ENCODE measurements at places on chromosomes 12 and 14. TPM values are rescaled to one million over a fixed set of nuclear protein-coding genes. Genes with fewer than 3 reads are reported as not detected.

IL31 gene
- 54.3 TPM for total RNA-seq

DHRS1 gene
- total RNA-seq, result 9.7 TPM

HCAR1 gene
- 2.8 TPM for total RNA-seq

DDX11 gene
- total RNA-seq, result 152 TPM

FERMT2 gene
- 0.99 TPM for total RNA-seq

NANOG gene
- total RNA-seq, result not detected

KRR1 gene
- total RNA-seq, result 119 TPM

DNA sequence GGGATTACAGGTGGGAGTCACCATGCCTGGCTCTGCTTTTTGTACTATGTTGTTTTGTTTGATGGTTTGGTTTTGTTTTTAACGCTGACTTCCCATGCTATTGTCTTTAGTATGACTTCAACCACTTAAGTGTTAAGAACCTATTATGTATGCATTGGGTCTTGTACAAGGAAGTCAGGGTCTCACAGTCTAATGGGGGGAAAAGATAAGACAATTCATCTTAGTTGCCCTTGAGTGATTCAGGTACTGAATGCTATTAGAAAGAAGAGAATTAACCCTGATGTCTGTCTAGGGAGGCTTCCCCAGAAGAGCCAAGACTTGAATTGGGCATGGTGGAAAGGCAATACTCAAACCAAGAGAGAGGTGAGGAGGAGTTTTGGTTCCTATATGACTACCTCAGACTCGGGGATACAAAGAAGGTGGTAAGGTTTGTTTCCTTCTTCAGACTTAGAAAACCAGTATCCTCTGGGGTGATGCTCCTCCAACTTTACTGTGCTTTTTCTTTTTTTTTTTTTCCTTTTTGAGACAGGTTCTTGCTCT is 64.6 kb downstream of the SUSD6 start:
- peak overlapping the region; percentile 97 for H3K27ac ChIP-seq
- H3K27me3 ChIP-seq, result no peaks in the 10 kb centered on the region
- DNase-seq, result no peak

GRCh38 chr12:44835641-44836379 is 40.3 kb downstream of the NELL2 start:
- H3K27ac ChIP-seq, result peak overlapping the region; percentile 72
- DNase-seq, result no peak
- H3K36me3 ChIP-seq, result no peaks in the 10 kb centered on the region
- H3K27me3 ChIP-seq, result no peaks in the 10 kb centered on the region
- no peak overlapping the region for H3K4me3 ChIP-seq
- peaks cover 52% of the 10 kb centered on the region for H3K4me1 ChIP-seq

DNA sequence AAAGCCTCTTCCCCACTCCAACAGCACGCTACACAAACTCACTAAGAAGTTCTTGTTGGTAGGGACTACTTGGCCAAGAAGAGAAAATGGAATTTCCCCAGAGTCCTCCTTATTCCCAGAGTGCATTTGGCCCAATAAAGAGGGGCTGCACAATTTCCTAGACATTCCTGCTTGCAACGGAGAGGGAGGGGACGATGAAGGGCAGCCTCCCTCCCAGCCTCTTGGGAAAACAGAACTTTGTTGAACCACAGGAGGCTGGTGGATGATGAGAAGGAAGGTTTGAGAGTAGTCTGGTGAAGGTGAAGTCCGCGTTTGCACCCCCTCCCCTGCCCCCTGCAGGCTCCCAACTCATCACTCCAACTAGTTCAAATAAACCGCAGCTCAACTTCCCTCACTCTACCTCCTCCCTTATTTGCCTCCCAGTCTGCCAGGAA is 19.1 kb upstream of the TBX3 start:
- DNase-seq, result no peak
- H3K27ac ChIP-seq, result no peak overlapping the region
- peaks cover 46% of the 10 kb centered on the region for H3K27me3 ChIP-seq
- H3K36me3 ChIP-seq, result no peaks in the 10 kb centered on the region

GRCh38 chr12:71027856-71028255 is 107.3 kb upstream of the PTPRR start:
- no peaks in the 10 kb centered on the region for H3K27me3 ChIP-seq
- no peak for DNase-seq
- H3K4me1 ChIP-seq, result no peaks in the 10 kb centered on the region

DNA sequence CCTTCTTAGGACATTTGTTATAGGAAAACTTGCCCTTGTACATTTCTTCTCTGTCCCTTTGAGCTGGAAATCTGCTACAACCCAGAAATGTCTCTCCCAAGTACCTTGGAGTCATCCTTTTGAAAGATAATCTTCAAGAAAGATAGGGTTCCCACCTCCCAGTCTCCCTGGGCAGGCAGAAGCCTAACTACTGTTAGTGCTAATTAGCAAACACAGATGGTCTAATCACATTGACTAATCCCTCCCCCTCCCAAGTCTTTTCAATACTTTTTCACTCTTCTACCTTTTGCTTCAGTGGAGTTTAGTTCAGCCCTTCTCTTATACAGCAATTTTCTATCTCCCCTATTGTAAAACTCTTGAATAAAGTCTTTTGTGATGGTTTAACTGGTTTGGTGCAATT is 129.8 kb upstream of the PPFIA2 start:
- no peaks in the 10 kb centered on the region for H3K4me1 ChIP-seq
- H3K27me3 ChIP-seq, result no peaks in the 10 kb centered on the region
- DNase-seq, result no peak

GRCh38 chr12:11823043-11823442 is 173.6 kb downstream of the ETV6 start:
- H3K4me1 ChIP-seq, result peaks cover 23% of the 10 kb centered on the region
- no peaks in the 10 kb centered on the region for H3K27me3 ChIP-seq
- H3K36me3 ChIP-seq, result peaks cover 37% of the 10 kb centered on the region
- DNase-seq, result no peak

DNA sequence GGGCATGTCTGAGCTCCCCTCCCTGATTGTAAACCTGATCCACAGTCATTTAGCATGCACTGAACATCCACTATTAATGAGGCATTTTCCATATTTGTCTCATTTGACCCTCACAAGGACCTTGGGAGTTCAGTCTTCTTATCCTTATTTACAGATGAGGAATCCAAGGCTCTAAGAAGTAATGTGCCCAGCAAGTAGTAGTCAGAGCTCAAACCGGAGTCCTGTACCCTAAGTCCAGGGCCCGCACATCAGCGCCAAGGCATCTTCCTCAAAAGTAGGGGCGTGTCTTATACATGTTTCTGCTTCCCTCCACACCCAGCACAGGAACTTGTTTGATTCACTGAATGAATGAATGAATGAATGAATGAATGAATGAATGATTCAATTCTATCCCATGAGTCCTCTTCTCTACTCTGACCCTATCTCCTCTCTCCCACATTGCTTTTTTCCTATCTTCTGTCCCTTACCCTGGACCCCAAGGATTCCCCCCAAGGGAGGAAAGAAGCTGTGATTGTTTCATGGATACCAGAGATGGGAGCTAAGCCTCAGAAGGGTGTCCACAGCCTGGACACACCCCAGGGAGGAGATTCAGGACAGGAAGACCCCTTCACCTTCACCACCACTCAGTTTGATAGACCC is 21.8 kb upstream of the KRT8 start:
- peaks cover 4% of the 10 kb centered on the region for H3K27me3 ChIP-seq
- DNase-seq, result no peak
- no peak overlapping the region for H3K4me3 ChIP-seq
- H3K4me1 ChIP-seq, result peaks cover 4% of the 10 kb centered on the region

GRCh38 chr12:93583627-93584392 is 11.3 kb downstream of the SOCS2 start:
- H3K27ac ChIP-seq, result no peak overlapping the region
- H3K4me1 ChIP-seq, result peaks cover 10% of the 10 kb centered on the region

DNA sequence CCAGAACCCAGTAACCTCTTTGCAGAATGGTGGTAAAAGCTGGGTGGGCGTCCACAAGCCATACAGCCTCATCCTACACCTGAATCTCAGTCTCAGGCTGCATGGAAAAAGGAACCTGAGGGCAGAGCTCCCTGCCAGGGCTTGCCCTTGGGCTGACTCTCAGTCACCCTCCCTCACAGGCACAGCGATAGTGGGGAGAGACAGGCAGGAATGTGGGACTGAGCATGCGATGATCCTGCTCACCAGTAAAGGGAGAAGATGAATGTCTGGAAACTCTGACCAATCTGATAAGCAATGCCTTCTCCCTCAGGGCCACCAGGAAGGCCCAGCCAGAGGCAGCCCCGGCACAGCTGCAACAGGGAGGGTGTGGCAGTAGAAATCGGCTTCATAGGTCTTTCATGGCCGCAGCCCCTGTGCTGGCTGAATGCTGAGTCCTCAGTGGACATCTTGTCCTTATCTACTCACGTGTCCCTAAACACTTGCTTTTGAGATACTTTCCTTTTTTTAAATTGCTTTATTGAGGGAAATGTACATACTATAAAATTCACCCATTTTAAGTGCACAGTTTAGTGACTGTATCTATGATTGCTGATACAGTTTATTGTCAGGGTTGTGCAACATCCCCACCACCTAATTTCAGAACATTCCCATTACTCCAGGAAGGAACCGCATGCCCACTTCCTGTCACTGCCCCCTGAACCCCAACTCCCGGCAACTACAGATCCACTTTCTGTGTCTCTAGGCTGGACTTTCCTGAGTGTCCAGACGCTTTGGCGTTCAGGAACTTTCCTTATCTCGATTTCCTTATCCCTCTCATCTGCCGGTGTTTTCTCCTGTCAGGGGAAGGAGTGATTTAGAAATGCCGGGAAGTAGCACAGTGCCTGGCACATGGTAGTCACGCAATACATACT is 258.1 kb downstream of the PCNX1 start:
- H3K27me3 ChIP-seq, result peaks cover 12% of the 10 kb centered on the region
- no peak overlapping the region for H3K4me3 ChIP-seq
- peaks cover 21% of the 10 kb centered on the region for H3K4me1 ChIP-seq
- no peak for DNase-seq

DNA sequence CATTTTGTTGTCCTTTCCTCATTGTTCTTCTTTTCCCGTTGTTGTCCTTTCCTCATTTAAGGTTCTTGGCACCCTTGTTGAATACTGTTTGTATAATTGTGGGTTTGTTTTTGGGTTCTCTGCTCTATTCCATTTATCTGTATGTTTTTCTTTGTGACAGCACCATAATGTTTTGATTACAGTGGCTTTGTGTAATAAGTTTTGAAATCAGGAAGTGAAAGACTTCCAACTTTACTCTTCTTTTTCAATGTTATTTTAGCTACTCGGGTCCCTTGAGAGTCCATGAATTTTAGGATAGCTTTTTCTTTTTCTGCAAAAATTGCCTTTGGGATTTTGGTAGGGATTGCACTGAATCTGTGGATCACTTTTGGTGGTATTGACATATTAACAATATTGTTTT is 28.1 kb downstream of the ETNK1 start:
- H3K4me3 ChIP-seq, result no peak overlapping the region
- H3K36me3 ChIP-seq, result peaks cover 65% of the 10 kb centered on the region

- no peak for DNase-seq
- no peak overlapping the region for H3K4me3 ChIP-seq
- H3K4me1 ChIP-seq, result peaks cover 11% of the 10 kb centered on the region
Measured at GRCh38 chr12:54240971-54241588, 38.8 kb downstream of the CBX5 start.

DNA sequence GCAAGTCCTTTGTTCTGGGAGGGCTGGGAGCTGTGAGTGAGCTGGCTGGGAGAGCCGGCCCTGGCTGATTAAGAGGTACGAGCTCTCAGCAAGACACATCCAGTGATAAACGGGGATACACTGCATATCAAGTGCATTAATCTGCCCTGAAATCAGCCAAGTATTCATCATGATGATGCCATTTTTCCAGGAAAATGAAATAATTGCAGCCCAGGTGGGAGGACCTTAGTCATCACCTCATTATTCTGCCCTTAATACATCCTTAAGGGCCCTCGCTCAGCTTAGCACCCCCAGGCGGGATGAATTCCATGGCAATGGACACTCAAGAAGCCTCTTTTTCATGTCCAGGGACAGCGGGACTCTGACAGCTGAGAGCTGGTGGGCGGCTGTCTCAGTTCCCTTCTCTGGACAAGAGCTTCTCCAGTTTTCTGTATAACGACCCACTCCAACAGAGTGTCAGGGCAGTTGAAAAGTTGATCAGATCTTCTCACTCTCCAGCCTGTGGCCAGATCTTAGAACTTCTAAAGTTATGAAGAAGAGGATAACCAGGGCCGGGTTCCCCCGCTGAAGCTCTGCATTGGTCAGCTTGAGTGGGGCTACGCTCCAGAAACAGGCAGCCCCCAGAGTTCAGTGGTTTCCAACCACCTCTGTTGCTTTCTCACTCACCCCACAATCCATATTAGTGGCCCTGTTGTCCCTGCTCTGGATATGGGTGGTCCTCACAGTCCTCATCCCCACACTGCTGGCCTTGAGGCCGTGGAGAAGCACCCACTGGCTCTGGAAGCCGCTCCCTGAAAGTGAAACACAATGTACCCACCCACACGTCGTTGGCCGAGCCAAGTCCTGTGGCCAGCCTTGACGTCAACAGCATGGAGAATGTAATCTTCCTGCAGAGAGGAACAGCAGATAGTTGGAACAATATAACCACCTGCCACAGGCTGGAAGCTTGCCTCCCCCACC is 306.2 kb upstream of the DIO3 start:
- no peaks in the 10 kb centered on the region for H3K36me3 ChIP-seq
- DNase-seq, result peak; percentile 4
- H3K27me3 ChIP-seq, result no peaks in the 10 kb centered on the region
- peaks cover 12% of the 10 kb centered on the region for H3K4me1 ChIP-seq

DNA sequence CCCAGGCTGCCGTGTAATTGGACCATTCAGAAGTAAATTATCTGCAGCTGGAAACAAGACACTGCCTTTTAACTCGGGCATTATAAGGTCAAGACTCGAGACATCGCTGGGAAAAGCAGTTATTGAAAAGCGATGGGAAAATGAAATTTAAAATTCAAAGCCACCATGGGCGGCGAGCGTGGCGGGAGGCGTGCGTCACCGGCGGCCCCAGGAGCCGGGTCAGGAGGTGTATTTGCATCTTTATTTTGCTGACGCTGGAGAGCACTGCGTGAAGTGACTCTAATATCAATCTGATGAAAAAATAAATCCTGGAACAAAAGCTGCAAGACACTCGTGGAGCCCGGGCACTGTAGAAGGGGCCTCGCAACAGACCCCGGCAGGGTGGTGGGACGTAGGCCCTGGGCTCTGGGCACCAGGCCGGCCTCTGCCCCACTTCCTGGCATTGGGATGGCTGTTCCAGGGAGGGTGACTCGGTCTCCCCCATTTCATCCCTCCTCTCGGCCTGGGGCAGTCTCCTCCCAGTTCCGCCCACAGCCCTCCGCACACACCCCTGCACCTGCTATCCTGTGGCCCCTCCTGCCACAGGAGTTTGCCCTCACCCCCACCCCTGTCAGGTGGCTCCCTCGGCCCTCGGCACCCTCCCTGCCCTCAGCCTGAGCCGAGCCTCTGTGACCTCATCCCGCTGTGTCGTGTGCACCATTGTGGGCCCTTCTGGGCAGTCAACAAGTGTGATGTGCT is 196.2 kb downstream of the KIF26A start:
- H3K27ac ChIP-seq, result no peak overlapping the region
- no peak overlapping the region for H3K4me3 ChIP-seq
- DNase-seq, result no peak
- no peaks in the 10 kb centered on the region for H3K4me1 ChIP-seq
